Mammary epithelial cell (primary cell): ENCODE measurements at places on chromosomes 4 and X. TPM values are rescaled to one million over a fixed set of nuclear protein-coding genes. Genes with fewer than 3 reads are reported as not detected.
A peak's percentile ranks its signal among the peaks of the same experiment; 100 is the strongest.

TLR1 gene
- total RNA-seq, result 3.7 TPM

PDCL2 gene
- total RNA-seq, result not detected in 2 replicates

DNA sequence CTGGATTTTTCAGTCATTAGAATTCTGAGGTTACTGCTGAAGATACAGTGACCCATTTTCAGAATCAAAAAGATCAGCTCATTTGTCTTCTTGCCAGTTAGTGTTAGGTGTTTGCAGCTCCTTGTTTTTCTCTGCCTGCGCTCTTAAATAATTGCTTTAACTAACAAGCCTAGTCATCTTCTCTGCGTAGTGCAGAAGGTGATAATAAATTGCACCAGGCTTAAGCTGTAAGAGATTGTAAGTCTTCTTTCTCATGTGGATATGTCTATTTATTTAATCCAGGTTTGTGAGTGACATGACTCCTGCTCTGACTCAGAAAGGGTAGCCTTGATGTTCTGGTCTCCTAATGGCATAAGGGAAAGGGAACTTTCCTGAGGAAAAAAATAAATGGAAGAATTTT lies 167.2 kb downstream of the CEP135 start:
- DNase-seq, result no peak

DNA sequence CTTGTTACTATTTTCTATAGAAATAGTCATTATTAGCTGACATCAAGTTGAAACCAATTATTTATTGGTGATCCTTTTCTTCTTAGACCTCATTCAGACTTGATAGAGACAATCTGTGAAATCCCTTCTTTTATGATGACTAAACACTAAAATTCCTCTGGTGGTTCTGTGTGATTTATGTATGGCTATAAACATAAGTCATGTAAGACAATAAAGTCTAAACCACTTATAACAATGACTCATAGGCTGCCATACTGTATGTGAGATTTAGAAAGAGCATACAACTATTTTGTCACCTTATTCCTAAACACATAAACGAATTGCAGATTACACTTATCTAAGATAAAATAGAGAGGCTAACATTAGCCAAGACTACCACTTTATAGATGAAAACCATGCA lies 101.1 kb upstream of the PRR32 start:
- no peak for DNase-seq

FAM133A gene
- not detected in 2 replicates for total RNA-seq

DNA sequence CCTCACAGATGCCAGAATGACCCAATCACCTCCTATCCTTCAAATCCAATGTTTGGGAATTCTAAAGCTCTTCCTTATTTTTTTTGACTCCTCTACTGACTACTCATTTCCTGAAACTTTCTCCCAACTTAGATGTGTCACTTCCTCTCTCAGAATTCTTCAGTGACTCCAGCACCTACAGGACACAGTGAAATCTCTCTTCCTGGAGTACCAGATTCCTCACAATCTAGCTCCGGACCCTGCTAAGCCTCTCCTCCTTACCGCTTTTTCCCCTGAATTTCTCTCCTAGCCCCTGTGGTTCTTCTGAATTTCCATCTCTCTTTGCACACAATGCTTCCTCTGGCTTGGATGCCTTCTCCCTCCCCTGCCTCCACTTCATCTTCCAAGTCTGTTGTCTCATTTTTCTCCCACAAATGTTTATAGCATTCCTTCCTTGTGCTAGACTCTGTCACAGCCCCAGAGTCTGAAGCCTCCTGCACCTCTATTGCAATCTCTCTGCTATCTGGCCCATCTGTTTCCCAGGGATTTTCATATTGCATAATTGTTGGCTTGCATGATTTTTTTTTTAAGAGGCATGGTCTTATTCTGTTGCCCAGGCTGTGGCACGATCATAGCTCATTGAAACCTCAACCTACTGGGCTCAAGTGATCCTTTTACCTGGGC lies 80.1 kb downstream of the ANAPC4 start:
- DNase-seq, result no peak

DNA sequence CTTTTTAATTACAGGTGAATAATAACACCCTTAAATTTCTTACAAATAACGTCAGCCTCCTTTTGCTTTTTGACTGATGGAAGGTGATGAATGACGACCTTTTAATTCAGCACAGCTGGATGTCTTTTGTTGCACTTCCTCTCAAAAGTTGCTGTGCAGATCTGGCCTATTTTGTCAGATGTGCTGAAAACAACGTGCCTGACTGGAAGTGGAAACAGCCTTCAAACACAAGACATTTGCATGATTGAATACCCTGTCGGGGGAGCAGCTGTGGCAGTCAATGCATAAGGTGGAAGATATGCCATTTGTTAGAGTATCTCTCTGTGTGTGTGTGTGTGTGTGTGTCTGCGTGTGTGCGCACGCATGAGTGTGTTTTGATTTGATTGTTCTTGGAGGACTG lies 579.7 kb downstream of the SPRY1 start:
- DNase-seq, result no peak

SPINK2 gene
- total RNA-seq, result not detected

DNA sequence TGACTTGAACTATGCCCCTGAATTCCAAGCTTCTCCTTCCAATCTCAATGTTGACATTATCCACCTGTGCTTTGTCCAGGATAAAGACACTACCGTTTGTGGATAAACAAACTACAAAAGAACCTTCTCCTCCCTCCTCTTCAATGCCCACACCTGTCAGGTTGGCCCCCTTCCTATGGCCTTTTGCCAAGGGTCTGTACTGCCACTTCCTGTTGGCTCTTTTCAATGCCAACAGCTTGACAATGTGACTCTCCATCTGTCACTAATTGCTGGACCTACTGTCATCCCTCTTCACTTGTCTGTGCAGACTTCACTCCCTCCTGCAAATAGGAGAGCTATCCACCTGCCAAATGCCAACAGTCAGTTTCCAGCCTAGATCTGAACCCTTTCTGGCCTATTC lies 35.8 kb upstream of the MID1 start:
- no peak for DNase-seq

GRCh38 chr4:163755013-163755412 lies 260.5 kb downstream of the TMA16 start:
- DNase-seq, result peak; percentile 23

DNA sequence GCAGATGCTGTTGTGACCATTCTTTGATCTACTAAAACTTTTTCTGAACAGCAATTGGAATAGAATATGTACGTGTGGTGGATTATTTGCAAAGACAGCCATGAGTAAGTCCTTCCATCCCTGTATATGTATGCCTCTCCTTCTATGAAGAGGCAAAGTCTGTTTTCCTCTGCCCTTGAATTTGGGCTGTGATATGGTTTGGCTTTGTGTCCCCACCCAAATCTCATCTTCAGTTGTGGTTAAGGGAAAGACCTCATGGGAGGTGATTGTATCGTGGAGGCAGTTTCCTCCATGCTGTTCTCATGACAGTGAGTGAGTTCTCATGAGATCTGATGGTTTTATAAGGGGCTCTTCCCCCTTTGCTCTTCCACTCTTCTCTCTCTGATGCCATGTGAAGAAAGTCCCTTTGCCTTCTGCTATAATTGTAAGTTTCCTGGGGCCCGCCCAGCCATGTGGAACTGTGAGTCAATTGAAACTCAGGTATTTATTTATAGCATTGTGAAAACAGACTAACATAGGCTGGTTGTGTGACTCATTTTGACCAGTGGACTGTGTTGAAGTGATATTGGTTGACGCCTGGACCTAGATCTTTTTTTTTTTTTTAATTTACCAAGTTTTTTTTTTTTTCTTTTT lies 108.3 kb upstream of the CAMK2D start:
- peak; percentile 90 for DNase-seq

DNA sequence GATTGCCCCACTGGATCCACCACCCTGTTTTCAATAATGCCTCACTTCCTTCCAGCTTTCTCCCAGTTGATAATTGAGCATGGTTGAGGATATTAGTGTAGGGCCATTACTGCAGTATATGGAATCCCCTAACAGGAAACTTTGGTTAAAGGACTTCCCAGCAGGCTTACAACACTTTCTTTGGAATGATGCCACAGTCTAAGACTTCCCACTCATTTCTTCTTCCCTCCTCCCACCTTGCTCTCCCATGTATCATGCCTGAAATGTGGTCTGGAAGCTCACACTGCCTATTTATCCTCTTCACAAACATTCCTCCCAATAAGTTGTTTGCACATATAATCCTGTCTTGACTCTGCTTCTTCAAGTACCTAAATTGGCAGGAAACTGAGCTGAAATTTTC lies 863.3 kb downstream of the CENPC start:
- DNase-seq, result no peak

HMX1 gene
- not detected in 2 replicates for total RNA-seq

GRCh38 chrX:132393992-132394391 lies 94.8 kb downstream of the MBNL3 start:
- no peak for DNase-seq

DNA sequence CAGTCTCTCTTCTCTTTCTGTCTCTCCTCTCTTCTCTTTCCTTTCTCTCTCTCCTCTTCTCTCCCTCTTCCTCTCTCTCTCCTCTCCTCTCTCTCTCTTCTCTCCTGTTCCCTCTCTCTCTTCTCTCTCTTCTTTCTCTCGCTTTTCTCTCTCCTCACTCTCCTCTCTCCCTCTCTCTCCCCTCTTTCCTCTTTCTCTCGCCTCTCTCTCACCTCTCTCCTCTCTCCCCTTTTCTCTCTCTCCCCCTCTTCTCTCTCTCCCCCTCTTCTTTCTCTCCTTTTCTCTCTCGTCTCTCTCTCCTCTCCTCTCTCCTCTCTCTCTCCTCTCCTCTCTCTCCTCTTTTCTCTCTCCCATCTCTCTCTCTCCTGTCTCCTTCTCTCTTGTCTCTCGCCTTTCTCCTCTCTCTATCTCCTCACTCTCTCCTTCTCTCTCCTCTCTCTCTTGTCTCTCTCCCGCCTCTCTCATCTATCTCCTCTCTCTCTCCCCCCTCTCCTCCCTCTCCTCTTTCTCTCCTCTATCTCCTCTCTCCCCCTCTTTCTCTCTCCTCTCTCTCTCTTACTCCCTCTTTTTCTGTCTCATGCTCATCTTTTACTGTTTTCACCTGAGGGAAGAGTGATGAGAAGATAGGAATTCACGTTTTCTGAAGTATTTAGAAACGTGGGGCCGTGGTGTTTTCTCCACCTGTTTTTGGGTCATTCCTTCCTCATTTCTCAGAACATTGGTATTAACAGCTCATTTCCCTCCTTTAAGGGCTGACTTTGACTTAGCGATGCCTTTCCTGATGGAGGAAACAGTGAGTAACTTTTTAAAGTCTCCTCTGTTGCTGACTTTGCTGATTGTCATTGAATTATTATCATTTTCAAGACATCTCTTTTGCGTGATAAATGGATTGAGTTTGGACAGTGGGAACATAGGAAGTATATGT lies 80.6 kb upstream of the CD99 start:
- no peak for DNase-seq

SORCS2 gene
- 1.2 and 1.6 TPM in 2 replicates for total RNA-seq

GRCh38 chr4:22515145-22515887 lies 550 bp downstream of the ADGRA3 start:
- peak; percentile 74 for DNase-seq

- DNase-seq, result peak; percentile 8
These were observed 8.8 kb downstream of the PLA2G12A start for GRCh38 chr4:109721033-109721432.

DNA sequence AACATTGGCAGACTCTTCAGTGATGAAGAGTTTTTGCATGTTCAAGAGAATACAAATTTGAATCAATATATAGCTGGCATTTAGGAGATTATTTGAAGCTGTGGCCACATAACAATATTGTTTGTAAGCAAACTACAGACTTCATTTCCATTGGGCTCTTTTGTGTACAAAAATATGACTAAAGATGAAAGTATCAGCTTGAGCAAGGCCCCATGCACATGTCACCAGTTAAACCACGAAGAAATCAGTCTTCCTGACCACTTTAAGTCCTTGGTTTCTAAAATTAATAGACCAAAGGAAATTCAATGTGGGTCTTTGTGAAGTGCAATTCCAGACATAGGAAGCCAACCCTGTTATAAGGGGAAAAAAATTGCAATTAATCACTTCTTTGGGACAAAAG lies 1664.6 kb upstream of the ADGRL3 start:
- DNase-seq, result no peak

GRCh38 chrX:14753441-14753840 lies 119.4 kb downstream of the FANCB start:
- no peak for DNase-seq

- no peak for DNase-seq
These were observed 528.4 kb downstream of the PPARGC1A start for GRCh38 chr4:23361453-23361852.

GRCh38 chr4:67931256-67931655 lies 32.0 kb downstream of the TMPRSS11A start:
- no peak for DNase-seq

ZCCHC12 gene
- total RNA-seq, result not detected

GRCh38 chr4:183621875-183622274 lies 37.1 kb downstream of the RWDD4 start:
- no peak for DNase-seq

C4orf36 gene
- total RNA-seq, result 2.7 TPM

- DNase-seq, result peak; percentile 63
These were observed 324.1 kb downstream of the TLL1 start for GRCh38 chr4:166197166-166197565.

RHOXF1 gene
- total RNA-seq, result not detected
